Naive thymus-derived CD8-positive, alpha-beta T cell (primary cell): ENCODE measurements at places on chromosomes 16 and 17.
A peak's percentile ranks its signal among the peaks of the same experiment; 100 is the strongest.

GRCh38 chr17:19986941-19987861, 9.6 kb upstream of the AKAP10 start:
- no peak overlapping the region for H3K4me3 ChIP-seq
- no peak overlapping the region for H3K27ac ChIP-seq
- no peaks in the 10 kb centered on the region for H3K4me1 ChIP-seq
- no peaks in the 10 kb centered on the region for H3K27me3 ChIP-seq
- no peak for DNase-seq

DNA sequence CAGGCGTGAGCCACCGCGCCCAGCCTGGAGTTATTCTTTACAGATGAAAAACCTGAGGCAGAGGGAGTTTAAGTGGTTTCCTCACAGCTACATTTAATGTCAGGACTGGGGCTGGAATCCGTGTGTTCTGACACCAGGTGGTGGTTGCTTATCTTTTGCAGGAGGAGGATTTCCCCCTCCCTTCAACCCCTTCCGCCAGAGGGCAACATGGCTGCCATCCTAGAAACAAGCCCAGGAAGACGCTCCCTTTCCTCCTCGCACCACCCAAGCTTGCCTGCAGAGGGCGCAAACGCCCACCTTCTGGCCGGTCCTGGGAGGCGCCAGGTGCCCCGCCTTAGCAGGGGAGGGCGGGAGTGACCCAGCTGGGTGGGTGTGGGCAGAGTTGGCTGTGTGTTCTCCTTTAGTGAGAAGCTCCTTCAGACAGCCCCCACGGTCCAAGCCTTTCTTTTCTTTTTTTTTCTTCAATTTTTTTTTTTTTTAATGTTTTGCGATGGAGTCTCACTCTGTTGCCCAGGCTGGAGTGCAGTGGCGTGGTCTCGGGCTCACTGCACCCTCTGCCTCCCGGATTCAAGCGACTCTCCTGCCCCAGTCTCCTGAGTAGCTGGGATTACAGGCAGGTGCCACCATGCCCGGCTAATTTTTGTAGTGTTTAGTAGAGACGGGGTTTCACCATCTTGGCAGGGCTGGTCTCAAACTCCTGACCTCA, 9.9 kb upstream of the RAP1GAP2 start:
- H3K36me3 ChIP-seq = no peaks in the 10 kb centered on the region
- H3K27me3 ChIP-seq = peaks cover 1% of the 10 kb centered on the region

GRCh38 chr16:84735849-84736586, 36.2 kb downstream of the USP10 start:
- peaks cover 51% of the 10 kb centered on the region for H3K4me1 ChIP-seq
- DNase-seq = peak; percentile 45

- H3K4me3 ChIP-seq = no peak overlapping the region
- no peaks in the 10 kb centered on the region for H3K27me3 ChIP-seq
- DNase-seq = no peak
- peaks cover 5% of the 10 kb centered on the region for H3K36me3 ChIP-seq
- no peak overlapping the region for H3K27ac ChIP-seq
Measured at GRCh38 chr17:30545024-30545423, 67.8 kb downstream of the GOSR1 start.

- no peak overlapping the region for H3K4me3 ChIP-seq
- DNase-seq = no peak
- no peaks in the 10 kb centered on the region for H3K36me3 ChIP-seq
- H3K27ac ChIP-seq = no peak overlapping the region
Measured at GRCh38 chr17:69874175-69874670, 200.8 kb upstream of the KCNJ16 start.

- no peaks in the 10 kb centered on the region for H3K4me1 ChIP-seq
- peaks cover 2% of the 10 kb centered on the region for H3K36me3 ChIP-seq
- no peak overlapping the region for H3K27ac ChIP-seq
- H3K27me3 ChIP-seq = peaks cover 2% of the 10 kb centered on the region
- DNase-seq = no peak
- no peak overlapping the region for H3K4me3 ChIP-seq
Measured at GRCh38 chr16:26016989-26017388, 325.2 kb downstream of the HS3ST4 start.

DNA sequence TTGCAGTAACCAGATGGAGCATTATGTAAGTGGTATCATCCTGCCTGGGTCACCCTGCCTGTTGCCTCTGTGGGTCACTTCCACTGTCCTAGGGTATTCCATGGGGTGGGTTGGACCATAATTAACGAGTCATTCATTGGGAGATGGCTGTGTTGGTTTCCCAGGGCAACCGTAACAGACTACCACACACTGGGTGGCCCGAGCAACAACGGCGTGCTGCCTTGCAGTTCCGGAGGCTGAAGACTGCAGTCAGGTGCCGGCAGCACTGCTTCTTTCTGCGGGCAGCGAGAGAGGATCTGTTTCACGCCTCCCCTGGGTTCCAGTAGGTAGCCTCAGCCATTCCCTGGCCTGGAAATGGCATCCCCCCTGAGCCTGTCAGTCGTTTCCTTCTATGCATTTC, 28.9 kb upstream of the CMIP start:
- no peak overlapping the region for H3K27ac ChIP-seq
- H3K4me3 ChIP-seq = no peak overlapping the region
- no peaks in the 10 kb centered on the region for H3K36me3 ChIP-seq
- no peak for DNase-seq

GRCh38 chr16:25041471-25041870, 26.3 kb upstream of the ARHGAP17 start:
- H3K27me3 ChIP-seq = no peaks in the 10 kb centered on the region
- H3K36me3 ChIP-seq = no peaks in the 10 kb centered on the region
- H3K4me1 ChIP-seq = peaks cover 13% of the 10 kb centered on the region
- H3K4me3 ChIP-seq = no peak overlapping the region
- no peak for DNase-seq

GRCh38 chr16:55938126-55938525, 63.0 kb upstream of the CES5A start:
- H3K27me3 ChIP-seq = peaks cover 18% of the 10 kb centered on the region
- H3K27ac ChIP-seq = no peak overlapping the region
- H3K36me3 ChIP-seq = no peaks in the 10 kb centered on the region
- H3K4me3 ChIP-seq = no peak overlapping the region
- no peak for DNase-seq

DNA sequence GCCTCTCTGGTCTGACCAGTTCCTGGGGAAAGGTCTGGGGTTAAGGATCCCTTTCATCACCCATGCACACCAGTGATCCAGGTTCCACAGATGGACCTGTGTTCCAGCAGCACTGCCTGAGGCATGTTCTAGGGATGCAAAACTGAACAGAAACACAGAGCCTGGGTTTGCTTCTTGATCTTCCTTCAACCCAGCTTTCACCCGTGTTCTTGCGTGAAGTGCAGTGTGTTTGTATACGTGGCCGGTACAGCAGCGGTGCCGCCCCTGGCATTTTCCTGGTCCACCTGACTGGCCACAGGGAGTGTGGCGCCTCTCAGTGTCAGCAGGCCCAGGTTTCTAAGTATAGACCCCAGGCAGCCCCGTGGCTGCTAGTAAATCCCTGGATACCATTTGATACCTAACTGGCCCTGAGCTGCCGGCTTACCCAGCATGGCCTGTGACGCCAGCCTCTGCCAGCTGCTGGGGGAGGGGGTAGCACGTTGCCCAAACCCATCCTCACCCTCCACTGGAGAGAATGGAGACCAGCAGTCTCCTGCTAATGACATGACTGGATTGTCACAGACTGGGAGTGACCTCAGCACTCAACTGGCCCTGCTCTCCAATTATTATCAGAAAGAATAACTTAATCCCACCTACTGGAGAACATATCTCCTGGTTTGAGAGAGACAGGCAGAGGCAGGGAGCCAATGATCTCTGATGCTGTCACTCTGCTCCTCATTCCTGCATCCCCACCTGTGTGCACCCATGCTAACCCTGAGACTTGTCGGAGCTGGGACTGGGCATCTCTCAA, 59.2 kb upstream of the LGALS9 start:
- H3K36me3 ChIP-seq = peaks cover 2% of the 10 kb centered on the region
- no peak overlapping the region for H3K4me3 ChIP-seq
- peaks cover 14% of the 10 kb centered on the region for H3K4me1 ChIP-seq
- no peak for DNase-seq

DNA sequence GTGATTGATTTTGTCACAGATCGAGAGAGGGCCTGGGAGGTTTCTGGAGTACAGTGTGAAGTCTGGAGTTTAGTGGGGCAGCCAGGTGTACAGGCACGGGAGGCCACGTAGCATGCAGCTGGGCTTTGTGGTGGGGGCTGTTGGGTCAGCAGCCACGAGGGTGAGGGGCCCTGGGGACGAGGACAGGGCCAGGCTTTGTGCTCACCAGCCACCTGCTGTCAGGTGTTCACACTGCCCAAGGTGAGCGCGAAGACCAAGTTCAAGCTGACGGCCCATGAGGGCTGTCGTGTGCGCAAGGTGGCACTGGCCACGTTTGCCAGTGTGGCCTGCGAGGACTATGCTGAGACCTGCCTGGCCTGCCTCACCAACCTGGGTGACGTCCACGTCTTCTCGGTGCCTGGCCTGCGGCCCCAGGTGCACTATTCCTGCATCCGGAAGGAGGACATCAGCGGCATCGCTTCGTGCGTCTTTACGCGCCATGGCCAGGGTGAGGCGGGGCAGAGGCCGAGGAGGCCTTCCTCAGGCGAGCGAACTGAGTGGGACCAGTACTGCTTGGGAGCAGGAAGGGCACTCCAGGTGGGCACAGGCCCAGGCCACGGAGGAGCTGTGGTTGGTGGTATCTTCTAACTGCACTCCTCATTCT, 15.9 kb downstream of the LLGL1 start:
- no peak overlapping the region for H3K4me3 ChIP-seq
- H3K27ac ChIP-seq = no peak overlapping the region
- no peaks in the 10 kb centered on the region for H3K27me3 ChIP-seq

GRCh38 chr17:13698832-13699231, 97.1 kb upstream of the HS3ST3A1 start:
- no peak overlapping the region for H3K27ac ChIP-seq
- no peak for DNase-seq
- H3K4me3 ChIP-seq = no peak overlapping the region
- no peaks in the 10 kb centered on the region for H3K4me1 ChIP-seq
- peaks cover 20% of the 10 kb centered on the region for H3K36me3 ChIP-seq
- H3K27me3 ChIP-seq = peaks cover 16% of the 10 kb centered on the region
